ENCODE measurements at places on chromosomes 5 and 9.

GRCh38 chr5:67963789-67964519 lies 251.6 kb upstream of the PIK3R1 start:
- no peak for DNase-seq

GRCh38 chr9:70468291-70468690 lies 53.8 kb upstream of the KLF9 start:
- no peak for DNase-seq

GRCh38 chr5:128271071-128271470 lies 187.5 kb downstream of the SLC12A2 start:
- DNase-seq: no peak

GRCh38 chr5:155508673-155509072 lies 495.1 kb downstream of the KIF4B start:
- DNase-seq: no peak

DNA sequence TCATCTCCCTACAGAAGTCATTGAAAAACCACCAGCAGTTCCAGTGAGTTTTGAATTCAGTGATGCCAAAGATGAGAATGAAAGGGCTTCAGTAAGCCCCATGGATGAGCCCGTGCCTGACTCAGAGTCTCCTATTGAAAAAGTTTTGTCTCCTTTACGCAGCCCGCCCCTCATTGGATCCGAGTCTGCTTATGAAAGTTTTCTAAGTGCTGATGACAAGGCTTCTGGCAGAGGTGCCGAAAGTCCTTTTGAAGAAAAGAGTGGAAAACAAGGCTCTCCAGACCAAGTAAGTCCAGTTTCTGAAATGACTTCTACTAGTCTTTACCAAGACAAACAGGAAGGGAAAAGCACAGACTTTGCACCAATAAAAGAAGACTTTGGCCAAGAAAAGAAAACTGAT lies 90.1 kb downstream of the MAP1B start:
- no peak for DNase-seq

DNA sequence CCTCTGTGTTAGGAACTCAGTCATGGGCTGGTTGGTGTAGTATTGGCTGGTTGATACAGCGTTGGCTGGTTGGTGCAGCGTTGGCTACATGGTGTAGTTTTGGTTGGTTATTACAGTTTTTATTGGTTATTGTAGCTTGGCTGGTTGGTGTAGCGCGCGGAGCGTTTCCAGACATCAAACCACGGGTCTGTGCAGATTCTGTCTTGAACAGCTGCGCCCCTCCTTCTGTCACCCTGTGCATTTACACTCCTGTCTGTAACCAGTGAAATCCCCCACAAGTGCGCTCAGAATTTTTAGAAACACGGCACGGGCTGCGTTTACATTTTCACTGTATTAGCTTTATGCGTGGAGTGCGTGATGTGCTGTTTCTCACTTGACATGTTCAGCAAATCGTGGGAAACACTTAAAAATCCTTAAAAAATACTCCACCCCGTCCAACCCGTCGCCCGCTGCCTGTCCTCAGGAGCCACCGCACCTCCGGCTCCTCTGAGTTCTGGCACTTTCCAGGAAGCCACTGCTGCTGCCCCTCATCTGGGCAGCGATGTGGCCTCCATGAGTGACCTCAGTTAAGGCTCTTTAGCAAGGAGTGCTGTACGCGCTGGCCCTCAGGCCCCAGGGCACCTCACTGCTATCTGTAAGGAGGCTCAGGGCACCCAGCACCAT lies 20.8 kb downstream of the NKD2 start:
- DNase-seq: no peak

DNA sequence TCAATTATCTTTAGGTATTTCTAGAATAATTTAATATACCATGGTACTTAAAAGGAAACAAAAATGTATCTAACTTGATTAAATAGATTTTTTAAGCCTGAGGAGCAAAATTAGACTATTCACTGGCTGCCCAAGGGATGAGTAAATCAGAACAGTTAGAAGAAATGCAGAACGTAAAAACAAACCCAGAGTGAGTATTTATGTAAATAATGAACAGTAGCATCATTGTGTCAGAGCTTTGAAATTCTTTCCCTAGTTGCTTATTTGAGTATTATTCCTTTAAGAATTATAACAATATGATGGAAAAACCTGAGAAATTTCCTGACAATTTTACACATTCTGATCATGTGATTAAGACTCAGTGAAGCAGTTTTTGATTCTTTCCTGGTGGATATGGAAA lies 200.9 kb downstream of the GDNF start:
- no peak for DNase-seq

GRCh38 chr5:36877667-36878391 lies 1.3 kb downstream of the NIPBL start:
- peak; percentile 72 for DNase-seq

- DNase-seq: no peak
Observed at GRCh38 chr5:675871-676698, 17.1 kb downstream of the TPPP start.

DNA sequence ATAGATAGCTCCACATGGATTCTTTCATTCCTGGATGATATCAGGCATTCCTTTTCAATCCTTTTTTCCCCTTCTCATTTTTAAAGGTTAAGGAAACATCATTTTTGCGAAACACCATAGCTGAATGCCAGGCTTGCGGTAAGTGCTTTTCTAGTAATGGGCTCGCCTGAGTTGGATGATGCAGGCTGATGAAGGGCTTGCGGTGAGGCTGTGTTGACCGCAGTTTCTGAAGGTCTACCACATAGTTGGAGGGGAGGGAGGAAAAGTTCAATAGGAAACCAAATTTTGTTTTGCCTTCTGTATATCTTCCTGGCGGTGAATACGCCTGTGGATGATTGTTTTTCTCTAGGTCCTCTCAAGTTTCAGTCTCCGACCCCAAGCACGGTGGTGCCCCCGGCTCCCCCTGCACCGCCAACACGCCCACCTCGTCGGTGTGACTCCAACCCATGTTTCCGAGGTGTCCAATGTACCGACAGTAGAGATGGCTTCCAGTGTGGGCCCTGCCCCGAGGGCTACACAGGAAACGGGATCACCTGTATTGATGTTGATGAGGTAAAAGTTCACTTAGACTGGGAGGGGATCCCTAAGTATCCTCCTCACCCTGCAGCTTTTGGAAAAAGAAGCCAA lies 24.3 kb downstream of the THBS4 start:
- DNase-seq: no peak

DNA sequence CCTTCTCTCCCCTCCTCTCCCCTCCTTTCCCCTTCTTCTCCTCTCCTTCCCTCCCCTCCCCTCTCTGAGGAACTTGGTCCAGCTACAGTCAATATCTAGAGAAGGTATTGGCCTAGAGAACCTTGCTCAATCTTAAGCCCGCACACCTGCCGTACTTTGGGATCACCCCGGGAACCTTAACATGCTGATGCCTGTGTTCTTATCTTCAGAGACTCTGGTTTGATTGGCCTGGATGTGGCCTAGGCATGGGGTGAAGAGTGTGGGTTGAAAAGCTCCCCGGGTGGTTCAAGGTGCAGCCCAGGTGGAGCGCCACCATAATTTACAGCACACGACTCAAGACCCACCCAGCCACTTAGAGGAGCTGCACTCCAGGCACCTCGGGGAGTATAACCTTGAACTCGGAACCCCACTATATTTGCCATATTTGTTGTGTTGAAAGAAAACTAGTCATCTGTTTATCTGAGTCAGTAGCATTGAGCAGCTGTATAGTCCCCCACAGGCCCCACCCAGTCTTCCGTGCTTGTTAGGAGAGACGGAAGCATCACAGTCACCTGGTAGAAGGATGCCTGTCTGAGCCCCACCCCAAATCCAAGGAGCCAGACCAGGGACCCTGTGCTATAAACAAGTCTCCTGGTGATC lies 14.4 kb upstream of the PHF19 start:
- peak; percentile 65 for DNase-seq

DNA sequence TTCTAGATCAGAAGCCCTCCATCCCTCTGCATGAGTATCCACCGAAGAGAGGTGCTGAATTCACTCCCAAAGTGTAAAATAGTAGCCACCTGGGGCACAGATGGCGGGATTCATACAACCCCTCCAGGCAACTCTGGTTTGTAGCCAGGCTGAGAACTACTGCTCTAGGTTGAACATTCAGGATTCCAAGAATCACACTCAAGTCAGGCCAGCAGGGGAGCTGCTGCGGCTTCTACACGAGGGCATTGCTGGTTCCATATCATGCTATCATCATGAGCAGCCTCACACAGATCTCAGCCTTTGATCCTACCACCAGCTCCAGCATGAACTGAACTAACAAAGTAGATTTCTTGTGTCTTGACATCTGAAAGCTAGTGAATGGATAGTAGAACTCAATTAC lies 367.9 kb downstream of the DIRAS2 start:
- no peak for DNase-seq

- no peak for DNase-seq
Observed at GRCh38 chr9:129739432-129739831, 13.4 kb downstream of the PTGES start.

- DNase-seq: no peak
Observed at GRCh38 chr9:1219284-1219683, 169.1 kb downstream of the DMRT2 start.

DNA sequence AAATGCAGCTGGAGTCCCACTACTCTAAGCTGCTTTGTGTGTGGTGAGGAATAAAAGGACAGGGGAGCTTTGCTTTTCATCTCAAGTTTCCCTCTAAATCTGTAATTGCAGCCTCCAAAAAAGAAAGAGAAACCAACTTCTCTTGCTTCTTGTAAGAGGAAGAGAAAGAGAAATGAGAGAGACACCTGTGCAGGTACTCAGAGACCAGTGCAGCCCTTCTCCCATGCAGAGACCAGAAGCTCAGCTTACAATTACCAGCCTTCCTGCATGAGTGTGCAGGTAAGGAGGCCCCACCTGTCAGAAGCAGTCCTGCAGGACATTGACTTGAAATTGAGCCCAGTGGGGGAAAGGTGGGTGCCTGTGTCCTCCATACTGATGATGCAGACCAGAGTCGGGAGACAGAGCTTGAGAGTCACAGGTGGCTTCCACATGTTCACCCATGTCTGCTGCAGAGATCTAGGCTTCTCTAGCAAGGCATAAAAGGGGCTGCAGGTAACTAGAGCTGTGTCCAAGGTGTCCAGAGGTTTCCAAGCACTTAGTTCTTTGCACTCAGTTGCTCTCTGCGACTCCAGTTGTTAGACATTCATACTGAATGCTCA lies 15.3 kb upstream of the MED10 start:
- no peak for DNase-seq

- DNase-seq: no peak
Observed at GRCh38 chr9:131180454-131180853, 55.1 kb downstream of the NUP214 start.

DNA sequence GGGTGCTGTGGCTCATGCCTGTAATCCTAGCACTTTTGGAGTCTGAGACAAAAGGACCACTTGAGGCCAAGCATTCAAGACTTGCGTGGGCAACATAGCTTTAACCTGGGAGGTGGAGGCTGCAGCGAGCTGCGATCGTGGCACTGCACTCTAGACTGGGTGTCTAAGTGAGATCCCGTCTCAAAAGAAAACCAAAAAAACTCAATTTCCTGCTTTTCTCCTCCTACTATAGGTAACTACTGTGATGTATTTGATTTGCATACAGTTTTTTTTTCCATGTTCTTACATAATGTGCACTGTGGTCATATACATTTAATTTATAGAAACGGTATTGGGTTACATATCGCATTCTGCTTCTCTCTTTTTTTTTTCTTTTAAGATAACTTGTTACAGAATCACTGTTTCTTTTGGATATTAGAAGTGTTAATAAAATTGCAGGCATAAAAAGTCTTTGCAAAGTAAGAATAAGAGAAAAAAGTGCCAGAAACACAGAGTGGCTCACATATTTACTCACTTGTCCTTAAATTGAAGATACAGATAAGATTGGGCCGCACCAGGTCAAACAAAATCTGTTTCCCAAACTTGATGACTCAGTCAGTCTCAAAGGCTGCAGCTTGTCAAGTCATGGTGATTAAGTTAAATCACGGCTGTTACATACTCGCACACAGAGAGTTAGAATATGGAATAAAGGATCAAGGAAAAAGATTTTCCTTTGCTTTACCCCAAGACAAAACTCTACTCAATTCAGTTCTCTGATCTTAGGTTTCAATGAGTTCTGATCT lies 2.0 kb upstream of the PTGR1 start:
- no peak for DNase-seq

DNA sequence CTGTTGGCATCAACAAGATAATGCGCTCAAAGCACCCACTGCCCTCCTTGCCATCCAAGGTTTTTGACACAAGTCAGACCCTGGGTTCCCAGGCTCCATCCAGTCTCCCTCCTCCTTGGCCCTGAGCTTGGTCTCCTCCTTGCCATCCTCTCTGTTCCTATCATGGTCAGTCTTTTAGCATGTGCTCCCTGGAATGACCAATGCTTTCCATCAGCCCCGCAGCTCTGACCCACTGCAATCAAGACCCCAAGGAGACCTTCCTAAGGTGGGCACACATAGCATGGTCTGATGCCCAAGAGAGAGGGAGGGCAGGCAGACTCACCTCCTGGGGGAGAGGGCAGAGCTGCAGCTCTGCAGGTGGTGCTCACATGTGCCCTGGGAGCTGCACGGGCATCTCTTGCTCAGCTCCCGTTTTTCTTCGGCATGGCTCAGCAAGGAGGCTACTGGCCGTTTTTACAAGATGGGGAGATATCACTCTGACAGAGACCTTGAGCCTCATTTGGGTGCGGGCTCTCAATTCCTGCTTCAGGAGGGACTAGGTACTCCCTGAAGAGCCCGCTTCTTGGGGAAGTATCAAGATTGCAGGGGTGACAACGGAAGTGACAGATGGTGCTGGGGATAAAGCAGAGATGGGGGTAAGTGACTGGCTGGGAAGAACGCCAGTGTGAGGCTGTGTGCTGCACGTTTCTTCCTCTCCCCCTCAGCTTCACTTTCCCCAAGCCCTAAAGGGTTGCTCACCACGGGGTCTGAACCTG lies 3.3 kb downstream of the SEPTIN8 start:
- no peak for DNase-seq

GRCh38 chr9:84447305-84447704 lies 106.7 kb upstream of the SLC28A3 start:
- DNase-seq: no peak

- DNase-seq: no peak
Observed at GRCh38 chr9:14393418-14393817, 79.5 kb upstream of the NFIB start.

GRCh38 chr5:35009019-35009418 lies 38.7 kb downstream of the AGXT2 start:
- no peak for DNase-seq

DNA sequence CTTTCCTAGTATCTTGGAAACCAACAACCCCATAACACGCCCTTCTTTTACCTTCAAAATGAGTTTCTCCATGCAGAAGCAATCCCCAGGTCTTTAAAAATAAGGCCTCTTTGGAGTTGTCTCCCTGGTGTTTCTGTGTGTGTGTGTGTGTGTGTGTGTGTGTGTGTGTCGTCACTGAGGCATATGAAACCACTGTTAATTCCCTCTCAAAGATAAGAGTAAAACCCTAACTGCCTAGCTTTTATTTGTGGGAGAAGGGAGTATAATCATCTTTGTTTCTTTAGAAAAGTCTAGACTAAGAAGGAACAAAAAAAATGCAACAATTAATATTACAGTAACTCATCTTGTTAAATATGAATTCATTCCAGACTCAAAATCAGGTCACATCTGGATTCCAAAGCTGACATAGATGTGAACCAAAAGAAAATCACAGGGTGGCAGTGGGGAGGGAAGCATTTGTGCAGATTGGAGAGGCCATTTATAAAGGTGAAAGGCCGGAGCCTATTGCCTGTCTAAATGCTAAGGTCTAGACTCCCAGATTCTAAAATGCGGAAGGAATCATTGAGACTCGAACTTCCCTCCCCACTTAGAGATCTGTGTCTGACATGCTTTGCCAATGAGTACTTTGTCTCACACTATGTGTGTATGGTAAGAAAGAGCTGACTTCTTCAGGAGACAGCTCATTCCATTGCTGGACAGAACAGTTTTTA lies 91.4 kb downstream of the ZNF366 start:
- DNase-seq: no peak

GRCh38 chr9:112408819-112409218 lies 28.9 kb downstream of the HSDL2 start:
- DNase-seq: no peak

All from CD4-positive, alpha-beta T cell treated with Interleukin-4 for 1 hour (primary cell).